ENCODE measurements at places on chromosomes 5 and 9.
A peak's percentile ranks its signal among the peaks of the same experiment; 100 is the strongest.

- DNase-seq, result no peak
Measured at GRCh38 chr5:1054799-1055775, 46.5 kb downstream of the NKD2 start.

- DNase-seq, result no peak
Measured at GRCh38 chr9:129150122-129150521, 27.9 kb downstream of the IER5L start.

DNA sequence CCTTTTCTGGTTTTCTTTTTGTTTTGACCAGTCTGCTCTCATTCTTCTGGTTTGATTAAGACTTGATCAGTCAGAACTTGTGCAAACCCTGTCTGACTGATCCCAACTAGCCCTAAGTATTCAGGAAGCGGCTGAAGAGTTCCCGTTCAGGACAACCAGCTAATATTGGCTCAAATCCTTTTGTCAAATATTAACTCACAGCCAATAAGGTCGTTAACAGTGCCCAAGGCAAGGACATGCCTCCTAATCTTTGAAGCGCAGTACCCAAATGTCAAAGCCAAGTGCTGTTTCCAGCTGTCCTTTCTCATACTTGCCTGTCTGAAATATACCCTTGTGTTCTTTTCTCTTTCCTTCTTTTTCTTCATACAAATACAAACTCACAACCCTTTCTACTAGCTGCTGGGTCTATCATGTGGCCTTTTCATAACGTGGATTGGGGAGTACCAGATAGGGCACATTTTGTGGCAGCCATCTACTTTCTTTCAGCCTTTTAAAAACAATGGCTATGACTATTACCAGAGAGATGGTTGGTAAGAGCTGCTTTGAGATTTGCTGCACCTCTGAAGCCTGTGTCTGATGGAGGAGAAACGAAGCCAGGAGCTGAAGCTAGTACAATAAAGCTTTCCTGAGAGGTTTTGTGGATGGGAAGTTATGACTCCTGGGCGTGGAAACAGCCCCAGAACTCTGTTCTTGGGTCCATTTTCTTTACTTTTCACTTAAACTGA lies 266.4 kb upstream of the ZNF608 start:
- DNase-seq, result peak; percentile 19

- DNase-seq, result no peak
Measured at GRCh38 chr9:136564379-136564988, 18.6 kb upstream of the NOTCH1 start.

GRCh38 chr5:16931334-16932110 lies 4.6 kb downstream of the MYO10 start:
- DNase-seq, result no peak

GRCh38 chr5:124285071-124285470 lies 461.4 kb downstream of the ZNF608 start:
- no peak for DNase-seq

Measured in left kidney (tissue), 8 donors.